ENCODE measurements at places on chromosomes 6 and 20. TPM values are rescaled to one million over a fixed set of nuclear protein-coding genes. Genes with fewer than 3 reads are reported as not detected.

The VGLL2 gene
- total RNA-seq, result not detected

The MUC22 gene
- total RNA-seq, result not detected

The PXDC1 gene
- 22.2 TPM for total RNA-seq

DNA sequence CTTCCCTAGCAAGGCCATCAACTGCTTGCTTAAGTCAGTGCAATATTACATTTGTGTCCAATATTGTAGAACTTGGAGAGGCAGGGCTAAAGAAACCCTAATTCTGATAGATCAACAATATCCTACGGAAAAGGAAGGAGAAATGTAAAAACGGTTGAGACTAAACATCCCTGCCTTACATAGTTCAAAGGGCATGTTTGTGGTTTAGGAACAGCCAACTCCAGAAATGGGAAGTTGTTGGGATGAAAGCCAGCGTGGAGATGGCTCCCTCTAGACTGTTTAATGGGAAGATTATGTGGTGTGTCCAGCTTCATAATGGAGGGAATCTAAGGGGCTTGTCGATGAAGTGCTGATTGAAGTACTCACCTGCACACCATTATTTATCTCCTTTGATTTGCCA, 145.3 kb upstream of the TENT5A start:
- peaks cover 17% of the 10 kb centered on the region for H3K4me1 ChIP-seq
- H3K36me3 ChIP-seq, result no peaks in the 10 kb centered on the region
- H3K27ac ChIP-seq, result no peak overlapping the region
- no peak overlapping the region for H3K4me3 ChIP-seq
- DNase-seq, result no peak

DNA sequence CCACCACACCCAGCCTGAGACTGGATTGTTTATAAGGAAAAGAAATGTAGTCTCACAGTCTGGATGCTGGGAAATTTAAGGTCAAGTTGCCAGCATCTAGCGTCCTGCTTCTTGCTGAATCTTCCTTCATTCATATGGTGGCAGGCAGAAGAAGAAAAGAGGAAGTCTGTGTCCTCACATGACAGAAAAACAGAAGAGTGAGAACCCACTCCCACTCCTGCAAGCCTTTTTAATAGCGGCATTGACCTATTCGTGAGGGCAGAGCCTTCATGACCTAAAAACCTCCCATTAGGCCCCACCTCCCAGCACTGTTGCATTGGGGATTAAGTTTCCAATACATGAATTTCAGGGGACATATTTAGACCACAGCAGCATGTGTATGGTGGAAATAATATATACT, 160.8 kb upstream of the BMP2 start:
- H3K4me3 ChIP-seq, result no peak overlapping the region
- H3K27me3 ChIP-seq, result no peaks in the 10 kb centered on the region
- no peak overlapping the region for H3K27ac ChIP-seq
- no peak for DNase-seq
- no peaks in the 10 kb centered on the region for H3K4me1 ChIP-seq

- DNase-seq, result no peak
- H3K27me3 ChIP-seq, result no peaks in the 10 kb centered on the region
- no peaks in the 10 kb centered on the region for H3K36me3 ChIP-seq
- H3K4me1 ChIP-seq, result no peaks in the 10 kb centered on the region
- no peak overlapping the region for H3K4me3 ChIP-seq
- no peak overlapping the region for H3K27ac ChIP-seq
Observed at GRCh38 chr6:4935975-4936680, 67.7 kb downstream of the RPP40 start.

GRCh38 chr6:126133984-126134383, 147.6 kb downstream of the TRMT11 start:
- no peak overlapping the region for H3K27ac ChIP-seq
- no peaks in the 10 kb centered on the region for H3K36me3 ChIP-seq
- no peak for DNase-seq

GRCh38 chr6:5752391-5752680, 254.4 kb downstream of the NRN1 start:
- no peaks in the 10 kb centered on the region for H3K36me3 ChIP-seq
- H3K27me3 ChIP-seq, result no peaks in the 10 kb centered on the region
- no peak overlapping the region for H3K27ac ChIP-seq
- no peaks in the 10 kb centered on the region for H3K4me1 ChIP-seq
- H3K4me3 ChIP-seq, result no peak overlapping the region

GRCh38 chr6:45591306-45591705, 213.6 kb upstream of the SUPT3H start:
- no peak overlapping the region for H3K4me3 ChIP-seq
- DNase-seq, result no peak
- H3K27me3 ChIP-seq, result no peaks in the 10 kb centered on the region
- no peaks in the 10 kb centered on the region for H3K36me3 ChIP-seq
